NCI-H524 (cell line): ENCODE measurements at places on chromosomes 12 and 14.

- DNase-seq = peak; percentile 92
These were observed 1.9 kb downstream of the BCL7A start for GRCh38 chr12:122023339-122024131.

- no peak for DNase-seq
These were observed 83.2 kb downstream of the TTC9 start for GRCh38 chr14:70724944-70725343.

- DNase-seq = peak; percentile 24
These were observed 1.9 kb downstream of the CACNA2D4 start for GRCh38 chr12:1916371-1917171.

- no peak for DNase-seq
These were observed 15.0 kb downstream of the OTX2 start for GRCh38 chr14:56795284-56795622.

DNA sequence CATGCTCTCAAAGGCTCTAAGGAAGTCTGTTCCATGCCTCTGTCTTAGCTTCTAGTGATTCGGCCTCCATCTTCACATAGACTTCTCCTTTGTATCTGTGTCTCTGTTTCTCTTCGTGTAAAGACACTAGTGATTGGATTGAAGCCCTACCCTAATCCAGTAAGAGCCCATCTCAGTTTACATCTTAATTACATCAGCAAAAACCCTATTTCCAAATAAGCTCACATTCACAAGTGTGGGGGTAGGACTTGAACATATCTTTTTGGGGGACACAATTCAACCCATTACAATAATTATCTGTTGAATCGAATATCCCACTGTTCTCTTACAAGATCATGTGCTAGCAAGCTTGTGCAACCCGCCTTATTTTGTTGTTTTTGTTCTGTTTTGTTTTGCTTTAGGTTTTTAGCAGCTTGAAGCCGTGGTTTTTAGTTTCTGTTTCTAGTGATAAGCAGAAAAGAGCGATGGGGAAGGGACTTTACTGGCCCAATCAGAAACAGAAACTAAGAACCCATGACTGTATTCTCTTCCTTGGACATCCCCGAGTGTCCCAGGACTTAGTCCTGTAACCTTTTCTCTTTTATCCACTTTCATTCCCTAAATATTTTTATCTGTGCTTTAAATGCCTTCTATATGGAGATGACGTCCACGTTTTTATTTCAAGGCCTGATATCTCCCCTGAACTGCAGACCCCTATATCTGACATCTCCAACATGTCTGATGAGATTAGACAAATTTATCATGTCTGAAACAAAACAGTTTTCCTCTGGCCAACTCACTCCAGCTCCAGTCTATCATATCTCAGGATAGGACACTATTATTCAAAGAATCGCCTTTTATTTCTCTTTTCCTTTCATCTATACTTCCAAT lies 353.0 kb downstream of the CCDC91 start:
- DNase-seq = no peak

- no peak for DNase-seq
These were observed 163.6 kb upstream of the PARP11 start for GRCh38 chr12:4036671-4037271.

- no peak for DNase-seq
These were observed 435.2 kb upstream of the DCN start for GRCh38 chr12:91617818-91618217.

GRCh38 chr12:67222302-67222701 lies 46.9 kb upstream of the CAND1 start:
- peak; percentile 35 for DNase-seq
